ENCODE measurements at places on chromosomes 12 and 14.

DNA sequence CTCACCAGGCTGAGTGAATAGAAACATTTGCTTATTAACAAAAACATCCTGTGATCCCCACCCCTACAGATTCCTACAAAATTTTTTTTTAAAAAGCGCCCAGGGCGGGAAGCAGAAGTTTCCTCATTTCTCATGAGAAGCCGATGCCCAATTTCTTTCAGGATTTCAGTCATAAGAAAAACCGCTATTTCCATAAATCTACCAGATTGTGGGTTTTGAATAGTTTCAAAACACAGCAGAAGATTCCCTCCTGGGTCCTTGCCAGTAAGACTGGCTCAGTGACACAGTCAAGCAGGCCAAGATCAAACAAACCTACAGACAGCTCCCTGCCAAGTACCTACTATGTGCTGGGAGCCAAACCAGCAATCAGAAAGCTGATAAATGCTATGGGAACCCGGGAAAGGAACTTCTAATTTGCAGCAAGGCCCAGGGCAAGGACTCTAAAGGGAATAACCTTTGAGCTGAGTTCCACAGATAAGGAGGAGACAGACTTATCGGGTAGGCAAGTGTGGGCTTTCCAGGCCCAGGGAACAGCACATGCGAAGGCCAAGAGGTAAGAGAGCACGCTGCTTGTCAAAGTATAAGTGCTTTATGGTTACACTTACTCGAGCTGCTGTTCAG, 68.7 kb downstream of the CCDC88C start:
- no peak for DNase-seq

DNA sequence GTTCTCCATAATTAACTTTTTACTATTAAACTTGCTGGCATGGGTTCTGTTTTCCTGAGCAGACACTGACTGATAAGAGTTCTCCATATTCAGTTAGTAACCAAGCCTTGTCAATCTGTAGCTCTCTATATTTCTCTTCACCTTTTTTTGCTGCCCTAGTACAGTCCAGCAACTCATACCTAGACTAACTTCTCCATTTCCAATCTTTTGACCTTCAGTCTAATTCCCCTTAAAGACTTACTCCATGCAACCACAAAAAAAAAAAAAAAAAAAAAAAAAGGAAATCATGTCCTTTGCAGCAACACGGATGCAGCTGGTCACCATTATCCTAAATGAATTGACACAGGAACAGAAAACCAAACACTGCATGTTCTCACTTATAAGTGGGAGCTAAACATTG, 125.7 kb upstream of the KRAS start:
- no peak for DNase-seq

GRCh38 chr14:85915711-85916110, 385.8 kb downstream of the FLRT2 start:
- DNase-seq = no peak

DNA sequence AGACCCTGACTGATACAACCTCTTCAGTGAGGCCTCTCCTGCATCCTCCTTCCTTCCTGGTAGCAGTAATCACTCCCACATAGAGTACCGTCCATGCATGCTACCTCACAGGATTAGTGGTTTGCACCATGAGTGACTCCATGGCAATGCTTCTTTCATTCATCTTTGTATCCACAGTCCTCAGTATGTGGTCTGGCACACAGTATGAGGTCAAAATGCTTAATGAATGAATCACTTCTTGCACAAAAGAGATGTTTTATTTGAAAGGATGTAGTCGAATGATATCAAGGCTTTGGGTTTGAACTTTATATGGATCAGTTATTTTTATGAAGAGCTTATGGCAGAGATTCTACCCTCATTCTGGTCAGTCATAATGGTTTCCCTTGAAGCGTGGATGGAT, 42.2 kb downstream of the KCNA5 start:
- DNase-seq = peak; percentile 8

GRCh38 chr12:111201036-111201435, 167.9 kb downstream of the PHETA1 start:
- DNase-seq = no peak

GRCh38 chr12:68623984-68624383, 13.3 kb downstream of the RAP1B start:
- no peak for DNase-seq

- DNase-seq = no peak
Observed at GRCh38 chr14:92800525-92800924, 6.4 kb downstream of the GOLGA5 start.

DNA sequence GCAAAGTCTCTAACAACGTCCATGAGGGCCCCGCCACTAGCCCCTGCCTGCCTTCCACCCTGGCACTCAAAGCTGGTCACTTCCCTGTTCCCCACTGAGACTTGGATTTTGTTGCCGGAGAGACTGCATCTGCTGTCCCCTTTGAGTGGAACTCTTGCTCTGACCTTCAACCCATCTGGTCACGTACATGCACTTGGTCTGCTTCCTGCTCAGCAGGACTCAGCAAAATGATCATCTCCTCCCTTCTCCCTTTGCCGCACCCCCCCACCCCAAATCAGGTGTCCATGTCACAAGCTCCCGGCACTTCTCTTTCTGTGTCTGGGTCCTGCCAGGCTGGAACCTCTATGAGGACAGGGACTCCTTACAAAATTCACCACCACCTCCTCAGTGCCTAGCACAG, 180.9 kb downstream of the CHST11 start:
- no peak for DNase-seq

DNA sequence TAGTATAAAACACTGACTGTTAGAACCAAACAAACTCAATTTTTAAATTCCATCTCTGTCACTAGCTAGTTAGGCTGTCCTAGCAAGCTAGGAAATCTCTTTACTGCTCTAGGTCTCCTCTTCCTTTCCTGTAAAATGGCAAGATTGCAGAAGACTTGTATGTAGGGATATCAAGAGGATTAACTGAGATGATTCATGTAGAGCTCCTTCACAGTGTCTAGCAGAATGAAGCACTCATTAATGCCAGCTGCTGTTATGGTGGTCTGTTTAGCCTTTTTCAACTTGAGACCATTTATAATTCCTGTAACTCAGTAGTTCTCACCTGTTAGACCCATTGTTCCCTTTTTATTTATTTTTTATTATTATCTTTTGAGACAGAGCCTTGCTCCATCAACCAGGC, 67.8 kb upstream of the KCNH3 start:
- peak; percentile 9 for DNase-seq

GRCh38 chr12:93177208-93178153, 200.2 kb upstream of the NUDT4 start:
- no peak for DNase-seq

All from fibroblast of the conjunctiva (primary cell).